ENCODE measurements at places on chromosomes 6 and 20.

DNA sequence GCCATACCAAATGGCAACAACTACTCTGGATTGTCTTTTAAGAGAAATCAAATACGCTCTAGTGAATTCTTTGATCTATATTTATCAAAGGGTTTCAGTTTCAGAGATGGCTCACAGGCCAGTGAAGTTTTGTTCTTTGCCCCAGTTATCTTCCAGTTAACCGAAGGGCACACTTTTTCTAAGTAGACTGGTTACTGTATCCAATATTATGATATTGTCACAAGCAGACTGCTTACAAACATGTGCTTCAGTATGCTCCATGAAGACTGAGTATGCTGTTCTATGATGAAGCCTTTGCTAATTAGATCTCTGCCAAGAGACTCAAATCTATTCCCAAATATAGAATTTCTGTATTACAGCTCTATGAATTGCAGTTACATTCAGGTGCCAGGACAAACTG lies 181.1 kb downstream of the REV3L start:
- DNase-seq: no peak

GRCh38 chr6:2971420-2972218 lies at the start of gene SERPINB6:
Gene SERPINB6 (minus strand): TSS chr6:2971567. CDS start chr6:2959332, 12,235 bp downstream.
- no peak for DNase-seq

DNA sequence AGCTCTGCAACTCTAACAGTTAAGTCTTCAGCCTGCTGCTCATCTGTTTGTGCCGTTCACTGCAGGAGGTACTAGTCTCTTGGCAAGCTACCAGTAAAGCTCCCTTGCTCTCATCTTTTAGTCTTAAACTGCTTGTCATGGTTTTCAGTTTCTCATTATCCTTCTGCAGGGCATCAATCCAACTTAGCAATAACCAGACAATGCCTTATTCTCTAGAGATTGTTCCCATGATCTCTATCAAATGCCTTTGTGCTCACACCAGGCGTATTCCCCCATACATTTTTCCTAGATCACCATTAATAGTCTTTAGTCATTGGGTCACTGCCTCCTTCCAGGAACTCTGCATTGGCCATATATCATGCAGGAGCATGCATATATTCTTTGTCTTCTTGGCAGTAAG lies 171.3 kb downstream of the GRM1 start:
- no peak for DNase-seq

DNA sequence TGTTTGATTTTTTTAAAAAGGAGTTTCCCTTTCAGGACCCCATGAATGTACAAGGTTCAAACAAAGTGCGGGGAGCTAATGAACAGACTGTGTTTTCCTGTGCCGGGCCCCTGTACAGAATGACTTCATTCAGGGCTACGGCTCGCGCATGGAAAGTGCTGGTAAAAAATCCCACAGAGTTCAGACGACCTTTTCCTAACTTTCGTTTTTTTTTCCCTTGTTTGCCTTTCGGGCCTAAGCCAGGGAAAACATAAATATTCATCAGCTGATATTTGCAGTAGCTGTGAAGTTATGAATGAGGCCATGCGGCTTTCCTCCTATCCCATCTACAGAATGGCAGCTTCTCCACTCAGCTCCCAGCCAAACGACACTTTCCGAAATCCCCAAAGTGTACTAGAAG lies 74.0 kb downstream of the HAO1 start:
- DNase-seq: no peak

- no peak for DNase-seq
Observed at GRCh38 chr6:42454428-42454791, 2.7 kb upstream of the TRERF1 start.

DNA sequence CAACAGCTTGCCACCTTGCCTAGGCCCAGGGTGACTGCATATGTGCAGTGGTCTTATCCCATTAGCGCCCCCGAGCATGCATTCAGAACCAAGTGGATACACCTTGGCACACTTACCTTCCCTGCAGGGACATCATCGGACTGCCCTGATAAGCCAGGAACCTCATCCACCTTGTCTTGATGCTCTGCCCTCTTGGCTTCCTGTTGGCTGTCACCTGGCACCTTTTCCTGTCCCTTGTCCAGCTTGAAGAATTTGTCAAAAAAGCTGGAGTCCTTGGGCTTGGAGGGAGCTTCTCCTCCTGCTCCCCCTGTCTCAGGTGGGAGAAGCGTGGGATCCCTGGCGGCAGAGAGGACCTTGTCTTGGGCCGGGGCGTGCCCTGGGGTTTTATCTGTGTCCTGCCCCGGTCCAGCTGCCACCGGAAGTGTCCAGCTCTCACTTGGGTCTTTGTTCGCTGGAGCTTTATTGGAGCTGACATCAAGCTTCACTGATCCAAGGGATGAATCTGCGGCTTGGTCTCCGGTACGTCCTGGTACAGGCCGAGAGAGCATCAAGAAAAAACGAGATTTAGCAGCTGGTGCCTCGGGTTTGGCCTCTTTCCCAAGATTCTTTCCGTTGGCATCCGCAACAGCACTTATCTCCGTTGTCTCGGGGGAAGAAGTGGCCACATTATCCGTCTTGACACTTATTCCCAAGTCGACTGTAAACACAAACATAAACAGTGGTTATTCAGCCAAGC lies 42.0 kb downstream of the BCAS1 start:
- no peak for DNase-seq

DNA sequence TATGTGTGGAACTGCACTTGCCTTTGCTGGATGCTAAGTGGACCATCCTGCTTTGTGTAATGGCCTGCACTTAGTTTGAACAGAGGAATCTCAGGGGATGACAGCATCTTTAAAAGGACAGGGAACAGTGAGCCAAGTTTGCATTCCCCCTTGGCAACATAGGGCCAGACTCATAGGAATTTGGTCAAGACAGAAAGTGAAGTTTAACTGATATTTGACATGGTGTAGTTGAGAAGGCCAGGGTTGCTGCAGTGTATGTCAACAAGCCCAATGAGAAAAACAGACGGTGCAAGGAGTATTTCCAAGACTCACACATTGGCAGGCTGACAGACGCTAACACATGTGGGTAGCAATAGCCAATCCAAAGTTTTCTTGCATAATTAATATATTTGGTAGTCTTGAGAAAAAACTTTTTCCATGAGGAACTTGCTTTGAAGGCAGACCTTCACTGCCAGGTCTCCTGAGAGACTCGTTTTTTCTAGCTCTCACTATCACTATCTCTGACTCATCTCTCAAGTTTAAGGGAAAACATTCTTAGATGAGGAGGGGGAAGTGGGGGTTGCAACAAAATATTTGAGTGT lies 213.8 kb downstream of the IBTK start:
- no peak for DNase-seq

GRCh38 chr6:135936606-135937005 lies 85.1 kb downstream of the PDE7B start:
- no peak for DNase-seq

DNA sequence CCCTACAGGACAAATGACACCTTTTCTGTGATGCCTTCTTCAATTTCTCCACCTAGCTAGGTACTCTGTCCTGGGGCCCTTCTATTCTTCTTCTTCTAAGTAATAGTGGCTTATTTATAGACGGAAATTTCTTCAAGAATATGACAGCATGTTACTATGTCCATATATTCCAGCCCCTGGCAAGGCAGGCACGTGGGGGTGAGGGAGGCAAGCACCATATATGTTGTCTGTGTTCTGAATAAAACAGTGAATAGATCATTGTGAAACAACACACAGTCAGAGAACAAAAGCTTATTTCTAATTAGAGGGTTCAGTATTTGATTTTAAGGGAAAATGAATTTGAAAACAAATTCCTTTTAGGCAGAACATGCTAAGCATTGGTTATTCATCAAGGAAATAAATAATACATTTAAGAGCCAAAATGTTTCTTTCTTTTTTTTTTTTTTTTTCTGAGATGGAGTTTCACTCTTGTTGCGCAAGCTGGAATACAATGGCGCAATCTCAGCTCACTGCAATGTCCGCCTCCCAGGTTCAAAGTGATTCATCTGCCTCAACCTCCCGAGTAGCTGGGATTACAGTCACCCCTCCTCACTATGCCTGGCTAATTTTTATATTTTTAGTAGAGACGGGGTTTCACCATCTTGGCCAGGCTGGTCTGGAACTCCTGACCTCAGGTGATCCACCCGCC lies 6.2 kb downstream of the HEBP2 start:
- DNase-seq: no peak

GRCh38 chr6:118080547-118080946 lies 173.5 kb downstream of the SLC35F1 start:
- no peak for DNase-seq

GRCh38 chr6:150252714-150253444 lies 110.0 kb downstream of the PPP1R14C start:
- DNase-seq: no peak

DNA sequence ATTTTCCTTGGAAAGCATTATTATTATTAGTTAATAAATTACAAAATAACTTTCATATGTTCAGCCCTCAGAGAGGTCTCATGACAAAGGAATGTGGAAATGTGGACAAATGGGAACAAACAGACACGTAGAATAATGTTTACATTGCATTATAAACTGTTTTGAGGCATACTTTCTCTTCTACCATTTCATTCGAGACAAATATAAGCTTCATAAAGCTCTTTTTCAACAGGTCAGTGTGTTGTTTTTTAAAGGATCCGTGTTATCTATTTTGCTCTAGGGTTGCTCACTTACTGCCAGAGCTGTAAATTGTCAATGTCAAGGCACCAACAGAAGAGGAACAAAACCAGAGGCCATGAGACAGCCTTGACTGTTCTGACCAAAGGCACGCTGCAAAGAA lies 256.8 kb downstream of the PHACTR1 start:
- DNase-seq: no peak

DNA sequence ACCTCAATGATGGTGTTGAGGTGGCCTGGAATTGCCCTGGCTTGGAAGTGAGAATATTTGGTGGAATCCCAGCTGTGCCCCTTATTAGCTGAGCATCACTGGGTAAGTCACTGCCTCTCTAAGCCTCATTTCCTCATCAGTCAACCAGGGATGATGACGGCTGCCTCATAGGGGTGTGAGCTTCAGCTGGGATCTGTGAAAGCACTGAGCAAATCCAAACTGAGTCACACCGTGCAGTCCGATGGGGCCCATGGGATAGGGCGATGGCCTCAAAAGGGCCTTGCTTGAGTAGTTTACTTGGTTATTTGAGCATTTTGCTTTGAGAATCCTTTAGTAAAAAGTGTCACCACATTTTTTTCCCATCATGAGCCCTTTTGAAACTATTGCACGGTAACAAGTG lies 1.1 kb downstream of the SLC22A1 start:
- no peak for DNase-seq

GRCh38 chr6:26175033-26175427 lies 87.8 kb downstream of the HFE start:
- no peak for DNase-seq

DNA sequence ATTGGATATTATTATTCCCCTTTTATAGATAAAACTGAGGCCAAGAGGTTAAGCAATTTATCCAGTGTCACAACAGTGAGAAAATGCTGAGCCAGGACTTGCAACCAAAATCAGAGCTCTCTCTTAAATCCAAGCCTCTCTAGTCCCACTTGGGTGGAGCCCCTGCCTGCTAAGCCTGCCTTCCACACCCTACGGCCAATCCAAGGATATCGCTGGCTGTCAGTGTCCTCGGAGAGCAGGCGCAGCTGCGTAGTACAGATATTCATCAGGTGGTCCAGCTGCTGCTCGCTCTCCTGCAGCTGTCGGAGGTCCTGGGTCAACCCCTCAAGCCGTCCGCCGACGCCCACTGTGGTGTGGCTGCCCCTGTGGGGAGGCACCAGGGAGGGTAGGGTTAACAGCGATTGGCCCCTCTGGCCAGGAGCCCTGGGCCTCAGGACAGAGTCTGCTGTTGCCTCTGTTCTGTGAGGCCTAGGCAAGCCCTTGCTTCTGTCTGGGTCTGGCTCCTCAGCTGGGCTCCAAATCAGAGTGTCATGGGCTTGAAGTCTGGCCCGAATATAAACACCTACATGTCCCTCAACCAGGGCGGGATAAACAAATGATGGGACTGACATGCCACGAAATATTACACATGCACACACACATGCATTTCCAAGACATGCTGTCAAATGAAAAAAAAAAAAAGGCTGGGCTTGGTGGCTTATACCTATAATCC lies 3.9 kb upstream of the NECAB3 start:
- DNase-seq: no peak

GRCh38 chr6:165883851-165884640 lies 221.0 kb upstream of the PDE10A start:
- DNase-seq: no peak

DNA sequence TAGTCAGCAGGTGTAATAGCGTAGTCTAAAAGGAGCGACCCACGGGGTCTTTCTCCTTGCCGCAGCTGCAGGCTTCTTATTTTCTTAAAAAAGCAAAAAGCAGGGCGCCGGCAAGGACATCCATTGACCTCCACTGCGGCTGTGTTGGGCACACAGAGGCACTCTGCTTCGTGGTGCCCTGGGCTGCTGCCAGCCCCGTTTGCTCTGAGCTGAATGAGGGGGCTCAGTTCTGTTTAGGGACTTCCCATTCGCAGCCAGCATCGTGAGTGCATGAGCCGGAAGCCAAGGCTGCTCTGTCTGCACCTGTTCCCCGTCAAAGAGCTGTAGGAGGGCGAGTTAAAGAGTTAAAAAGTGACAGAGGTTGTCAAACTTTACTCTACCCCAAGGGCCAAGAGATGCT lies 1.7 kb upstream of the SLC22A2 start:
- no peak for DNase-seq

- DNase-seq: no peak
Observed at GRCh38 chr6:18363746-18364145, 23.4 kb upstream of the RNF144B start.

DNA sequence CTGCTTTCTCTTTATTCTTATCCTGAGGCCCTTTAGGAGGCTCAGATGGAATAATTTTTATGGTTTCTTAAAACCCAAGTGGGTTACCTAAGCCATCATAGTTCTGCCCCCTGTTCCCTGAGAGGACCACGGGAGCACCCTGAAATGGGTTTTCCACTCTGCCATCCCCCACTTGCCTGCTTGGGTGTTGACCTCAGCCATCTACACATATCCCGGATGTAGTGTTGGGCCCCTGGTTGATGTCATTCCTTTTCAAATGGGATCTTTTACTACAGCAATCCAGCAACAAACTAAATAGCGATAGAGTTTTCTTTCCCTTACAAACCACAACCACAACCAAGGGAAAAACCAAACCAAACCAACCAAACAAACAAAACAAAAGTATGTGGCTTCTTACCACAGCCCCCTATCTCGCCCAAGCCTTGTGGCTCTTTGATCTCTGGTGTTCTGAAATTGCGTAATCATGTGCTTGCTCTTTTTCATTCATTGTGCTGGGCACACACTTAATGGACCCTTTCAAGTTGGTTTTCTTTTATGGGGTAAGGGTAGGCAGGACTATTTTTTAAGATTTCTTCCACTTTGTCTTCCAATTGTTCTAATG lies 154.9 kb downstream of the ESR1 start:
- no peak for DNase-seq

- no peak for DNase-seq
Observed at GRCh38 chr20:36647196-36648121, 1.5 kb upstream of the SLA2 start.

- no peak for DNase-seq
Observed at GRCh38 chr6:15698471-15698870, 35.6 kb upstream of the DTNBP1 start.

GRCh38 chr6:151240791-151241642 lies 1.2 kb downstream of the AKAP12 start:
- DNase-seq: no peak

DNA sequence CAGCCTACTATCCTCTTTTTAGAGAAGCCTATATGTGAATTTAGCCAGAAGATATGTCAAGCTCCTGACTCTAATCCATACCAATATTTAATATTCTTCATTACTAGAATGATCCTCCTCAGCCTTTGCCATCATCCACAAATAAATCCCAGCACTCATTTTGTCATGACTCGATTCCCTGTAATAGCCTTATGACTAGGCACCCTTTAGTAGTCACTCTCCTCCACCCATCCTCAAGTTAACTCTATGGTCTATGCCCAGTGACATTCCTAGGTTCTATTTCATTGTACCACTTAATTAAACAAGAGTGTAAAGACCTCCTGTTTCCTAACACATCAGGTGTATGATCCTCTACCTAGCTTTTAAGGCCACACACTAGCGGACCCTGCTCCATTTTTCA lies 450.4 kb upstream of the CITED2 start:
- no peak for DNase-seq

All from NCI-H2081 treated with DMSO at 0.1 percent for 48 hours (cell line).